ENCODE measurements at places on chromosomes 13 and 19. TPM values are rescaled to one million over a fixed set of nuclear protein-coding genes. Genes with fewer than 3 reads are reported as not detected.

GJB2 gene
- 0.29 TPM for total RNA-seq

THSD1 gene
- total RNA-seq, result 18.3 TPM

QPCTL gene
- 15.6 TPM for total RNA-seq

CNN1 gene
- 7.1 TPM for total RNA-seq

CCDC97 gene
- 9.0 TPM for total RNA-seq

TFPT gene
- total RNA-seq, result 17.4 TPM

CEACAM6 gene
- total RNA-seq, result not detected

Measured in osteoblast (primary cell).